ENCODE measurements at places on chromosomes 1 and 21. TPM values are rescaled to one million over a fixed set of nuclear protein-coding genes. Genes with fewer than 3 reads are reported as not detected.

ZNF593OS gene
- not detected for total RNA-seq

C8B gene
- not detected for total RNA-seq

CSMD2 gene
- total RNA-seq, result 0.36 TPM

ALX3 gene
- total RNA-seq, result not detected

BARHL2 gene
- not detected for total RNA-seq

HAO2 gene
- not detected for total RNA-seq

MTHFR gene
- 34.5 TPM for total RNA-seq

SPRR4 gene
- total RNA-seq, result not detected

MEX3A gene
- total RNA-seq, result 0.88 TPM

SPOCD1 gene
- total RNA-seq, result 58.6 TPM

ADORA1 gene
- total RNA-seq, result 4.0 TPM

CR1L gene
- not detected for total RNA-seq

HSPG2 gene
- 265 TPM for total RNA-seq

TEDDM1 gene
- not detected for total RNA-seq

DMRTA2 gene
- under 0.01 TPM for total RNA-seq

IL20 gene
- not detected for total RNA-seq

KCNE2 gene
- not detected for total RNA-seq

ZMYND12 gene
- total RNA-seq, result 0.88 TPM

SPRR2F gene
- total RNA-seq, result not detected

SLAMF1 gene
- total RNA-seq, result not detected

APOBEC4 gene
- total RNA-seq, result under 0.01 TPM

PTGFR gene
- 81.9 TPM for total RNA-seq

FMN2 gene
- total RNA-seq, result 11.2 TPM

KDF1 gene
- total RNA-seq, result not detected

RPRD2 gene
- 13.3 TPM for total RNA-seq

SAMD11 gene
- 7.7 TPM for total RNA-seq

LRRC71 gene
- total RNA-seq, result 0.59 TPM

PGBD5 gene
- total RNA-seq, result 0.29 TPM

ACTL8 gene
- total RNA-seq, result not detected

C1orf185 gene
- not detected for total RNA-seq

SPAG17 gene
- total RNA-seq, result 3.3 TPM

IFI44 gene
- total RNA-seq, result 35.8 TPM

IGSF5 gene
- total RNA-seq, result not detected

RIMKLA gene
- total RNA-seq, result not detected

PLA2G5 gene
- 2.9 TPM for total RNA-seq

VCAM1 gene
- total RNA-seq, result 511 TPM

LPAR3 gene
- 0.29 TPM for total RNA-seq

SOD1 gene
- 187 TPM for total RNA-seq

MEAF6 gene
- 64.1 TPM for total RNA-seq

CACNA1S gene
- total RNA-seq, result not detected

PLPPR4 gene
- 1.5 TPM for total RNA-seq

ATP6V1G3 gene
- total RNA-seq, result 0.36 TPM

MRPS6 gene
- total RNA-seq, result 25.9 TPM

MROH9 gene
- total RNA-seq, result under 0.01 TPM

C1QC gene
- 2.2 TPM for total RNA-seq

ST6GALNAC3 gene
- not detected for total RNA-seq

SLC45A3 gene
- total RNA-seq, result 1.1 TPM

SLFNL1 gene
- 0.72 TPM for total RNA-seq

PRAMEF14 gene
- total RNA-seq, result not detected

NOS1AP gene
- not detected for total RNA-seq

CA6 gene
- not detected for total RNA-seq

All from osteoblast (primary cell).